Hippocampal formation (tissue), 2 donors: ENCODE measurements at places on chromosomes 7 and 10.

GRCh38 chr7:125375942-125376341 lies 446.3 kb upstream of the POT1 start:
- no peak for DNase-seq

DNA sequence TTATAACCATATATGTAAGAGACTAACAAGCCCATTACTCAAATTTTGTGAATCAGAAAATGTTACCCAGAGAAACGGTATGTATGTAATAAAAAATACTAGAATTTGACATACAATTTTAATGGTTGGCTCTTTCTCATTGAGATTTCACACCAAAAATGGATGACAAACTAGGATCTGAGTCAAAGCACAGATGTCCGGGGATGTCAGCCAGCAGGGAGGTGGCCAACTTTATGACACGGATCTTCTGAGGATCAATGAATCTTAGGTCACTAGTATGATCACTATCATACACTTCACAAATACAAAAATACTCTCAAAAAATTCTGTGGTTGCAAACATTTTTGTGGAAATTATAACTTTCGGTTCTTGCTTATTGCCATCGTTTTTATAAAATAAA lies 173.5 kb upstream of the NFE2L3 start:
- DNase-seq = no peak

DNA sequence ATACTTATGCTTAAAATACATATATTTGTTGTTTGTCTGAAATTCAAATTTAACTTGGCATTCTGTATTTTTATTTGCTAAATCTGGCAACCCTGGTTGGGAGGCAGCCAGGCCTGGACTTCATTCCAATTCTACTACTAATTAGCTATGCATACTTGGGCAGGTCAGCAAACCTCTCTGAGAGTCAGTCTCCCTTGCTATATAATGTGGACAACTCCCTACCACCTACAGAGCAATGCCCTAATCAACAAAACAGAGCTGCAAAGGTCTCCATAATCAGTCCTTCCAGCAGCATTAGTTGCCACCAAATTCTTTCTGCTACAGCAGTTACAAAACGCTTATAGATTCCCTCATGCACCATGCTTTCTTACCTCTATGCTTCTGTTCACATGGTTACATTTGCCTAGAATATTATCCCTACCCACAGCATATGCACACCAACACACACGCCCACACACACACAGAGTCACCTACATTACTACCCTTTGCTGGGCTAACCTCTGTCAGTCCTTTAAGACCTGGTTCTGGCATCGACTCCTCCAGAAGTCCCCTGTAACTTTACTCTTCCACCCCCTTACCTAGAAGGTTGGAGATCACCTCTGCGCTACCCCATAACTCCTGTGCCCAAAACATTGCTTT lies 188.7 kb downstream of the FGFR2 start:
- no peak for DNase-seq

GRCh38 chr10:3056280-3057037 lies 10.9 kb upstream of the PFKP start:
- no peak for DNase-seq

DNA sequence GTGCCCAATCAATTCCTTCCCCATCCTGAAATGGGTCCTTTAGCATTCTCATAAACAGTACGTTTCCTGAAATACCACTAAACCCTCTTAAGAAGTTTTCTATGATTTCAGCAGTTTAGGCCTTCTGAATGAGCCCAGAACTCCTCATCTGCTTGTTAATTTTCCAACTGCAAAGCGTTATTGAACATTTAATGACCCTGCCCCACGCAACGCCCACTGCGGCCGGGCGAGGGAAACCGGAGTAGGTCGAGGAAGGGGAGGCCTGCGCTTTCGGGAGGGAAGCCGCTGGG lies 608 bp upstream of the UBN2 start:
- DNase-seq = no peak

- DNase-seq = no peak
Observed at GRCh38 chr10:66836057-66836456, 89.8 kb upstream of the LRRTM3 start.

DNA sequence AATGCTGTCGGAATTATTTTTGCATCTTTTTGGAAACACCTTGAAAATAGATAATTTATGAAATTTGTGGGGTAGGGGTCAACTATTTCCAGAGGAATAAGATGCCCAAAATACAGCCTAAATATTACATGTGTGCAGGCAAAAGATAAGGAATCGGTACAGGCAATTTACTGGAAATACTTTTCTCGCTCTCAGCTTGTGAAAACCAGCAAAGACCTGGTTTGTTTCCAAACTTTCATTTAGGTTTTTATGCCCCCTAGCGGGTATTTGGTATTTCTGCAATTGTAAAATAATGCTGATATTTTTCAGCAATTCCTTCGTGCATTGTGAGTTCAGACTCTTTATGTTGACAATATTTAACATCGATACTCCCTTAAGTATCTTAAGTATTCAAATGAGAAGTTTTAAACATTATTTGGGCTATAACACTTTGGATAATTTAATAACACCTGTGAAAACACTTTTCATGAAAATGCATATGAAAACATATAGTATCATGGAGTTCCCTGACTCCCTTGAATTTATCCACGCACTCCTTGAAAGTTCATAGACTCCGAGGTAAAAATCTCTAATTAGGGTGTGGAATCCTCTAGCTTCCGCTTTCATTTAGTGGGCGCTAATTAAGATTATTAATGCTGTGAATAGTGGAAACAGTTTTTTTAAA lies 132.4 kb downstream of the TSPAN12 start:
- peak; percentile 73 for DNase-seq

DNA sequence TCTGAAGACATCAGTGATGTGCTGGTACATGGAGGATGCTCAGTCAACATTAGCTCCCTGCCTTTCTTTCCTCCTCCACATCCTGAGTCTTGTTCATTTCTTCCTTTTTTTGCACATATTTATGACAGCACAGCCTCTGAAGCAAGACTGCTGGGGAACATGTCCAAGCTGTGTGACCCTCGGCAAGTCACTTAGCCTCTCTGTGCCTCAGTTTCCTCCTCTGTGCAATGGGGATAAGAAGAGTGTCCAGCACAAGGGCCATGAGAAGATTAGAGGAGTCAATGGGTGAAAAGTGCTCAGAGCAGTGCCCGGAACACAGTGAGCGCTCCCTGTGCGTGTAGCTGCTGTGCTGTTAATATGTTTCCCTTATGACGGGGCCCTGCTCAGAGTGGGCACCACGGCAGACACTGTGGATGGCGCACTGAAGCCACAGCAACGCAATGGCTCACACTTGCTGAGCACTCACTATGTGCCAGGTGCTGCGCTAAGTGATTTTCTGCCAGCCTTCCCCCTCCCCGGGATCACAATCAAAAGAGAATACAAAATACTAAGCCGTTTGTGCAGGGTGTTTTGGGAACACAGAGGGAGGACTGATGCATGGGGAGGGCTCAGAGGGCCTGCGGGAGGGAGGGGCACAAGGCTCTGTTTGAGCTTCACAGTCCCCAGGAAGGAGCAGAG lies 28.7 kb downstream of the ZCCHC24 start:
- no peak for DNase-seq

GRCh38 chr10:37816290-37816689 lies 41.1 kb downstream of the ZNF248 start:
- no peak for DNase-seq

DNA sequence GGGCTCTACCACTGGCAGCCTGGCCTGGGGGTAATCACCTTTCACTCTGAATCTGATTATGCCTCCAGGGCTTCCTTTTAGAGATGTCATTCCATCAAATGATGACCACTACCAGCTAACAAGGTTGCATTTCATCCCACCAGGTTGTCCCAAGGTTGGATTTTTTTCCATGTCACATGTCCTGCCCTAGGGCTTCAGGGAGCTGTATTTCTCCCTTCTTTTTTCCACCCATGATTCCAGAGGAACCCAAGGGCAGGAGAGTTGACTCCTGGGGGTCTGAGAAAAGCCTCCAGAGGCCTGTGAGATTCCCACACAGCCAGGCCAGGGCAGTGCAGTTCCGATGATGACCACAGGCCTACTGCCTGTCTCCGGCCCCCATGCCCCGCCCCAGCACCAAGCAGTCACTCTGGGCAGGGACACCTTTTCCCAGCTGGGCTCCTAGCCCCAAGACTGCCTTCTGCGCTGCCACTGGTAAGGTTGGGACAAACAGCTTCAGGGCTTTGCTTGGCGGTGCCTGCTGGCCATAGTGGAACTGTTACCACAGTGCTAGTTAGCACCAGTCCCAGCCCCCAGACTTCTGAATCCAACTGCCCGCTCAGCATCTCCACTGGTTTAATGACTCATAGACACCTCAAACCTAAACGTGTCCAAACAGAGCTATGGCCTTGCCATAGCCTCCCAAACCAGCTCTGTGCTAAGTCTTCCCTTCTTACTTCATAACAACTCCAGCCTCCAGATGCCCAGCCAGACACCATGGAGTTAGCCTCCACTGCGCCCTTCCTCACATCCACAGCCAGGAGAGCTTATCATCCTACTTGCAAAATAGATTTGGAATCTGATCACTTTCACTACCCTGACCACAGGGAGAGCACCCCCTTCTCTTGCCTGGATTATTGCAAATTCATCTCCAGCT lies 133.7 kb downstream of the ARHGAP22 start:
- no peak for DNase-seq

GRCh38 chr7:99142727-99143520 lies 984 bp downstream of the SMURF1 start:
- DNase-seq = peak; percentile 90

DNA sequence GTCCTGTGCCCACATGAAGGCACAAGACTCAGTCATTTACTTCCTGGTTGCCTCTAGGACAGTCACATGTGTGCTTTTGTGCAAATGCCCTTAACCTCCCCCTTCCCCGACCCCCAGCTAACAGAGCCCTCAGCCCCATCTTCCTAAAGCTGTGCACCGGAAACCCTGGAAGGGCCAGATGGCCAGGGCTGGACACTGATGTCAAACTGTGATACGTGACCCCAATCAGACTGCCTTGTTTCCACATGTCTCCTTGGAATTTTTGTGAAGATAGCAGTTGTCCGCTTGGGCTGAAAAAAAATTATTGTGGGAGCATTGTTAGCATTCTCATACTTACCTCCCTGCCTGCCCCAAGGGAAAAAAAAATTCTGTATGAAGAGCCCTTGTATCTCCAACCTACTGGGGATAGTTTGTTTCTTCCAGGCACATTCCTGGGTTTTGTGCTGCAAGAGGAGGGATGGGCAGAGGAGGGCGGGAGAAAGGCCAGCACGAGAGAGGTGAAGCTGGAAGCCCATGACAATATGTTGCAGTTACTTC lies 17.0 kb upstream of the ADAM12 start:
- DNase-seq = no peak
